ENCODE measurements at places on chromosomes 13 and 19.

- DNase-seq = no peak
Measured at GRCh38 chr13:45826731-45827130, 24.8 kb downstream of the SIAH3 start.

- DNase-seq = no peak
Measured at GRCh38 chr13:25247360-25247759, 39.9 kb downstream of the MTMR6 start.

GRCh38 chr19:20320191-20320590 is 153.2 kb downstream of the ZNF486 start:
- DNase-seq = no peak

DNA sequence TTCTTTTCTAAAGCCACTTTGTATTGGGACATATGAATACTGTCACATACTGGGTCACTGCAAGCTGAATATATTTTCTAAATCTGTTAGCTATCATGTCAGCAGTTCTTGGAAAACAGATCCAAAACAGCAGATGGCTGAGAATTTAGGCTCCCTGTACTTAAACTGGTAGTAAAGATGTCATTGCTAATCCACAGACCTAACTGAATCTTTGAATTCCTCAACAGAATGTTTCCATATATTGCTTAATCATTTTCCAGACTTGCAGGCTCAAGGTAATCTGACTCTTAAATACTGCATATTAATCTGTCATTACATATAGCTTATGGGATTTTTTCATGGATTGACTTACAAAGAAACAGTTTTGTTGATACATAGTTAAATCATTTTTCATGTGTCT is 639.0 kb upstream of the KLHL1 start:
- DNase-seq = no peak

DNA sequence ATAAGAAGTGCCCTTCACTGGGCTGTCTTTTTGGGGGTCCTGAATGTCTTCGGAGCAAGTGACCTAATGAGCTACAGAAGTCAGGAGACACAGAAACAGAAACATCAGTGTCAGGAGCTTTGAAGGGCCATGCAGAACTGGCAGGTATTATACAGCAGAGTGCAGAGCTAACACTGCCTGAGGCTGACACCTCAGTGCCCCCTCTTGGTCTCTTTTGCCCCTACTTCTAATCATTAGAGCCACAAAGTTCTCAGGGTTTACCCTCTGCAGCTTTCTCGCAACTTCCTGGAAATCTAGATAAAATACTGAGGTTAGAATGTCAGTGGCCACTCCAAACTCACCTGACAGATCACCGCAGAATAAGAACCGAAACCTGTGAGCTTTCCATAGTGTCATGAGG is 172.7 kb downstream of the B3GLCT start:
- DNase-seq = no peak

- no peak for DNase-seq
Measured at GRCh38 chr19:8416796-8417195, 3.7 kb downstream of the MARCHF2 start.

DNA sequence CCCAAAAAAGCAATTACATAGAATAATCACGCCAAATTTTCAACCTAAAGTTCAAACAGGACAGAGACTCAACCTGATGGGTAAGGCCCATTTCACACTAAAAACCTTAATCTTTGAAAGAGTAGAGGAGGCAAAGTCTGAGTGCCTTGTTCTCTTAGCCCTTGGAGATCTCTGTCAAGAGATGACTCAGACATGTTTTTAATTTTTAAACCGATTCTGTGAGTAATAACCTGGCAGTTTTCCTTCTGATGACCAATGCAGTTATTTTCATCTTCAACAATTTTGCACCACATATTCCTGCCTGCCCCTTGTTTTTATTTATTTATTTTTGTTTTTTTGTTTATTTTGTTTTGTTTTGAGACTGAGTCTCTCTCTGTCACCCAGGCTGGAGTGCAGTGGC is 11.5 kb upstream of the TNFSF9 start:
- DNase-seq = no peak

DNA sequence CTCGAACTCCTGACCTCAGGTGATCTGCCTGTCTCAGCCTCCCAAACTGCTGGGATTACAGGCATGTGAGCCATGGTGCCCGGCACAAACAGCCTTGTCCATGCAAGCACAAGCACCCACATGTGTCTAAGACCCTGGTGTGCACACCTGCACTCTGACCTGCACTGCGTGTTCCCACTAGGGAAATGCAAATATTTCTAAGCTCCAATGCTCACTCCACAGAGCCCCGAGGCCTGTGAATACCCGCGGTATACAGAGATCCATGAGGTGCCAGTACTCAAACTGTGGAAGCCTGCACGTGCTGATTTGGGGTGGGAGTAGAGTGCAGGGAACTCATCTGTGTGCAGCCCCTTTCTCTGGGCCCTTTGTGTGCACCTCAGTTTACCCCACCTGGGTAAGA is 14.7 kb downstream of the GADD45B start:
- DNase-seq = no peak

DNA sequence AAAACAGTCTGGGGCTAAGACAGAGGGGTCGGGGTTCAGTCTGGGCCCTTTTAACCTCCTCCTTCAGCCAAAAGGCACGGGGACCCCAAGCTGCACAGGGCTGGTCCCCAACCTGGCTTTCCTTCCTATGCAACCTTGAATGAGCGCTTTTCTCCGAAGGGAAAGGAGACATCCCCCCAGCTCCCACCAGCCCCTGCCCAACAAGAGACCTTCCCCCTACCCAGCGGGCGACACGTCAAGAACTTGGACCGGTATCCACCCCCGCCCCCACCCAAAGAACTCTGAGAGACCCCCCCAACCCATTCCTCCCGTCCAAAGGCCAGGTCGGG is 35.0 kb upstream of the NANOS3 start:
- DNase-seq = no peak

DNA sequence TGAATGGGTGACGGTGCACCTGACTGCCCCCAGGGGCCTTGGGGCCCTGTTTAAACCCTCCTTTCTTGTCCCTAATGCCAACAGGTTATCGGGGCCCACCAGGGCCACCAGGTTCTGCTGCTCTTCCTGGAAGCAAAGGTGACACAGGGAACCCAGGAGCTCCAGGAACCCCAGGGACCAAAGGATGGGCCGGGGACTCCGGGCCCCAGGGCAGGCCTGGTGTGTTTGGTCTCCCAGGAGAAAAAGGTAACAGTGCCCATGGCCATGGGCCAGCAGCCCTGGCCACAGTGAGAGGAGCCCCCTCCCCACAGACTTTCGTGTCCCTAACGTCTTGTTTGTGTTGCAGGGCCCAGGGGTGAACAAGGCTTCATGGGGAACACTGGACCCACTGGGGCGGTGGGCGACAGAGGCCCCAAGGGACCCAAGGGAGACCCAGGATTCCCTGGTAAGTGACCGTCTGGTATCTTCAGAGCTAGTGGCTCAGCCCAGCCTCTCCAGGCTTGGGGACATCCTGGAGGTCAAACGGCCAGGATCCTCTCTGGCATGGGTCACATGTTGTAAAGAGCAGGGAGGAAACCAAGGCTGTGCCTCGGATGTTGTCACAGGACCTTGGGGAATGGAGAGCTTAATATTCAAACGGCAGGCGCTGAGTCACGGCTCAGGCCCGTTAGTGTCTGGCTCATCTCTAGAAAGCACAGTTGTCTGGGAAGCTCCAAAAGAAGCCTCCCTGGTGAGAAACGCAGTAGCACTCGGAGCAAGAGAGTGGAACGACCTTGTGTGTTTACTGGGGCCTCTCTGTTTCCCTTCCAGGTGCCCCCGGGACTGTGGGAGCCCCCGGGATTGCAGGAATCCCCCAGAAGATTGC is 58.3 kb downstream of the RAB20 start:
- no peak for DNase-seq

DNA sequence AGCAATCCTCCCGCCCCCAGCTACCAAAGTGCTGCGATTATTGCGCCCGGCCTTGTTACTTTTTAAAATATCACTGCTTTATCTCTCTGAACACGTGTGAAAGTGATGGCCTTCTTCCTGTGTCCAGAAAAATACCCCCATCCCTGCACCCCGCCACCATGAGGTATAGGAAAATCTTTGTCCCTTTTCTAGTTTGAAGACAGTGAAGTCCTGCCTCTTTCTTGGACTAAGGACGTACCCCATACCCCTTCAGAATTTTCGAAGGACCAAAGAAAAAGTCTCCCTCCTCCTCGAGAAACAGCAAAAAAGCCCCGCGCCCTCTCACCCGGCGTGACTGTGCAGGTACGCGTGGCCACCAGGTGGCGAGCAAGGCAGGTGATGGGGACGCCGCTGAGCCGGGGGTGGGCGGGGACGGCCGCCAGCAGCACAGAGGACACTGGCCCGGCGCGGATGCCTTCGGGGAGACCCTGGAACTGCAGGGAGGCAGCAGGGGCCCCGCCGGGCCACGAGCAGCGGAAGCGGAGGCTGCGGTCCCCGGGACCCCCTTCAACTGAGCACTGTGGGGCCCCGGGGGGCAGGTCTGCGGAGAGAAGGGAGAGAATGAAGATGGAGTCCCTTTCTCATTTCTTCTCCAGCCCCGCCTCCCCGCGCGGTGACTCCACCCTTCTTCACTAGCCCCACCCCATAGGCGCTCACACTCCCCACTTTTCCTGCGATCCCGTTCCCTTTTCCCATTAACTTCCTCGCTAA is 3.2 kb downstream of the VSIG10L start:
- DNase-seq = peak; percentile 84

DNA sequence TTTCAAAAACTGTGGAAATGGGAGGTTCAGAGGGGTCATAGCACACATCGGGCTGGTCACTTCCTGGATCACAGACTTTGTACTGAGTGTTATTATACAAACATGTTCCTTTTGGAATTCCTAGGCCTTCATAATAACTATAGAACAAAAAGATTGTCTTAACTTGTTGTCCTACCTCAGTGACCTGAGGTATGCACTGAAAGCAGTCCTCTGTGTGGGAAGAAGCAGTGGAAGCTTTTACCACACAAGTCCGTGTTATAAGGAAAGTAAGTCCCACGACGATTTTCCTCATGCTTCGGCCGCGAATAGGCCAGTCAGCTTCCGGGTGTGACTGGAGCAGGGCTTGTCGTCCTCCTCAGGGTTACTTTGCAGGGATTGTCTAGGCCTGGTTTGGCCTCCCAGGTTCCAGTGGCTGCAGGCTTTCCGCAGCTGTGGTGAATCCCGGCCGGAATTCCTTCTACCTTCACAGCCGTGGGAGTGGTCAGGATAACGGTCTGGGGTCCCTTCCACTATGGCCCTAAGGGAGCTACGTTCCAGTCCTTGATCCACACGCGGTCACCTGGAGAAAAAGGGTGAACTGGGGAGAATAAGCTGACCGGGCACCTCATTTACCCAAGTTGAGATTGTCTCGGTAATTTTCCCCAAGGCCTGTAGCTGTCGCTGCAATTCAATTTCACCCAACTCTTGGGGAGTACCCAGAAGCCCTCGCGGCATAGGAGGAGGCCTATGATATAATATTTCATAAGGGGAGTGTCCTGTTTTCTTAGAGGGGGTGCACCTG is 16.0 kb downstream of the NAPSA start:
- DNase-seq = no peak

GRCh38 chr13:92259523-92259922 is 861.1 kb downstream of the GPC5 start:
- DNase-seq = no peak

- no peak for DNase-seq
Measured at GRCh38 chr13:80921541-80921940, 580.6 kb upstream of the SPRY2 start.

DNA sequence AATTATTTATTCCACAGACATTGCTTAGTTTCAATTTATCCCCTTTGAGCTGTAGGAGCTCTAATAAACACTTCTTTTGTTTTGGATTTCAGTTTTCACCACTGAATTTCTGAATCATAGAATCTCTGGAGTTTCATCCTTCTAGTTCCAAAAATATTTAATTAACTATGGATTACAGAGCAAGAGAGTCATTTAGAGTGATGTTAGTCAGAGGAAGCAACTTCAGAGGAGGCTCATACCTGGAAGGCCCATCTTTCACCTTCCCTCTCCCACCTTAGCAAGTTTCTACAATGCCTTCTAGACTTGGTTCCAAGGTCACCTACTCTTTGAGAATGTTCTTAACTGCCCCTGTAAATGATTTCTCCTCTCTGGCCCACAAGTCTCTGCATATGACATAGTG is 353.2 kb downstream of the SPRY2 start:
- DNase-seq = no peak

Data from T-helper 2 cell treated with Interferon-gamma antibody and Interleukin-4, amounts not matched to agents 5 μg/mL and 100 μg/mL, for 36 hours (primary cell).